ENCODE measurements at places on chromosomes 5 and 9.
A peak's percentile ranks its signal among the peaks of the same experiment; 100 is the strongest.

GRCh38 chr5:172721455-172722326 lies 49.3 kb downstream of the DUSP1 start:
- no peak for DNase-seq

GRCh38 chr5:158429564-158429963 lies 570.6 kb upstream of the CLINT1 start:
- no peak for DNase-seq

DNA sequence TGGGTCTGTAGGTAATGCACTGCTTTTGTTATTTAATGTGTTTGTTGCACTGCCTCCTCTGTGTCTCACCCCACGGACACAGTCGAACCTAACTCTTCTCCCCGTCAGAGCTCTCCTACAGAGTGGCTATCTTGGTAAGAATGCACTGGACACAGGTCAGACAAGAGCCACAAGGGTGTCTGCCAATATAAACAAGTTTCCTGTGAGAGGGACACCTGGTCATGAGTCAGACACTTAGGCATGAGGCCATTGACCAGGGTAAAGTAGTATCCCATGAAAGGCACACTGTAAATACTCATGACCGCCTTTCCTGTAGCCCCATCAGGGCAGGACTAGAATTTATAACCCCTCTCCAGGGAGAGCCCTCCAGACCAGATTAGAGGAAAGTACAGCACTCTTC lies 115.5 kb downstream of the SLC12A2 start:
- DNase-seq = no peak

- DNase-seq = no peak
These were observed 19.5 kb downstream of the SLC22A5 start for GRCh38 chr5:132389051-132389331.

- no peak for DNase-seq
These were observed 204.0 kb downstream of the GADD45G start for GRCh38 chr9:89808756-89809181.

DNA sequence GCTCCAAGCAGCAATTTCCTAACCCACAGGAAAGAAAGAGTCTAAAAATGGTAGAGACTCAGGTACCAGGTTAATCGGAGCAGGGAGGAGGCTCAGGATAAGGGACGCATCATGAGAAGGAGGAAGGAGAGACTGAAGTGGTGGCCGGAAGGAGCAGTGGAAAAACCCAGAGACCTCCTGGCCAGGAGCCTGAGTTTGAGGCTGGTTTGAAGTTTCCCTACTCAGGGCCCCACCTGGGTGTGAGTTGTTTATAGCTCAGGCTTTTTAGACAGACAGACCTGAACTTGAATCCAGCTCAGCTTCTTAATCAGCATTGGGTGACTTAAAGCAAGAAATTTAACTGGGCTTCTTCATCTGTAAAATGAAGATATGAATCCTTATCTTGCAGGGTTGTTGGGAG lies 11.9 kb upstream of the AQP7 start:
- no peak for DNase-seq

- DNase-seq = no peak
These were observed 62.7 kb upstream of the OSMR start for GRCh38 chr5:38783011-38783561.

DNA sequence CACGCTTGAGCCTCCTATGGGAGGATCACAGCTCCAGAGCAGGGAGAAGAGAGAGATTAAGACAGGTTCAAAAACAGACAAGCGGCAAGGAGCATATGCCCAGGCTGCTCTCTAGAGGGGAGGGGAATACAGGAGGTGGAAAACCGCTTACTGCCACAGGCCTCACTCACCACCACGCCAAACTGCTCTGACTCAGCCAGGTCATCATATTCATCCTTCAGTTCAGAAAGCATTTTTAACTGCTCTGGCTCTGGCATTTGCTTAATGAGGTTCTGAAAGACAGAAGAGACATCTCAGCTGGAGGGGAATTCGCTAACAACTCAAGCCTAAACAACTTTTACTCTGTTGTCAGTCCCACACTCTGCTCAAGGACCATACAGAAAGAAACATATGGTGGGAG lies 40.1 kb downstream of the PCDHGC5 start:
- DNase-seq = no peak

- DNase-seq = no peak
These were observed 176.7 kb upstream of the S1PR3 start for GRCh38 chr9:88814577-88814976.

GRCh38 chr5:601771-602465 lies 10.2 kb upstream of the CEP72 start:
- DNase-seq = no peak

DNA sequence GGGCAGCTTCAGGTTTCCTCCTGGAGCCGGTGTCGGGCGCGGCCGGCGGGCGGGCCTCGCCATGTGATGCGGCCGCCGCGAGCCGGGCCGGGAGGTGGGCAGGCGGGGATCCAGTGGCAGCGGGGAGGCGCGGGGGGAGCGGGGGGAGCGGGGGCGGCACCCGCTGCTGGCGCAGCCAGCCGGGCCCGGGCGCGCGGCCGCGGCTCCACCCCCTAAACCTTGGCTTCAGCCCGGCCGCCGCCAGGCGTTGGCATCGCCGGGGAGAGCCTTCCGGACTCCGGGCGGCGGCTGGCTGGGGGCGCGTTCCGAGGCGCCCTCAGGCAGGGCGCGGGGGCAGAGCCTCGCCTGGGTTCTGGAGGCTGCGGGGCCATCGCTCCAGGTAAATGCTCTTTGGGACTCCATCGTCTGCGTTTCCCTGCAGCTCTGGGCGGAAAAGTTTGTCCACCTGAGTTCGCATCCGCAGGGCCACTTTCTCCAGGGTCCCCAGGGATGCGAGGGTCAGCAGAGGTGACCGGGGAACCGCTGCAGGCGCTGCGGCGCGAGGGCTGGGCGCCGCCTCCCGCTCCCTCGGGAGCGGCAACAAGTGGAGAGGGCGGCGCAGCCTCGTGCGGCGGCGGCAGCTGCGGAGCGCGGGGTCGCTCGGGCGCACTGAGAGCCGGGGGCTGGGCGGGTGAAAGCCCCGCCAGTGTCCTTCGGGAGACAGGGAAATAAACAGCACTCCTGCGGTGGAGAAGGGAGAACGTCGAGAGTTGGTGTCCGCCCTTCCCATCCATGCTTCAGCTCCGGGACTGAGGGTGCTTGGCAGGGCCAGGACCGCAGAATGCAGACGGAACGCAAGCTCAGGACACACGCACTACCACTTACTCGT lies at the start of gene ARHGEF28:
Gene ARHGEF28, plus strand, starts transcription at position 253 of the 868 bp plus-strand sequence. CDS start 58,656 bp downstream, outside the sequence.
- DNase-seq = peak; percentile 7

DNA sequence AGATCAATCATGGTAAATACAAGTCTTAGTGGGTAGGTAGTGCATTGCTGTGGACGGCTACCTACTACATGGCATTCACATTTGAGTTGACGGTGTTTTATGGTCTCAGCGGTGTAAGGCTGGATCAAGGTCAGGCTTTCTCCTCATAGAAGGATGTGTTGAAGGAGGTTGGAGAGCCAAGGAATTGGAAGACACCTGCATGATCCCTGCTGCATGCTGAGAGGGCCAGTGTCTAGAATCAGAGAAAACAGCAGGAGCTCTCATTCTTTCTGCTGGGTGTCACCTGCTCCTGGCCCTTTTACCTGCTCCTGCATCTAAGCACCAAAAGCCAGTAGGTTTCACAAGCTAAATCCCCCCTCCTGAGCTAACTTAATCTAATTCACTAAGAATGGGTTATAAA lies 88.2 kb downstream of the RGS7BP start:
- no peak for DNase-seq
